ENCODE measurements at places on chromosomes 16 and 17.

GRCh38 chr17:8628609-8629169, 1.8 kb downstream of the MYH10 start:
- no peak for DNase-seq

DNA sequence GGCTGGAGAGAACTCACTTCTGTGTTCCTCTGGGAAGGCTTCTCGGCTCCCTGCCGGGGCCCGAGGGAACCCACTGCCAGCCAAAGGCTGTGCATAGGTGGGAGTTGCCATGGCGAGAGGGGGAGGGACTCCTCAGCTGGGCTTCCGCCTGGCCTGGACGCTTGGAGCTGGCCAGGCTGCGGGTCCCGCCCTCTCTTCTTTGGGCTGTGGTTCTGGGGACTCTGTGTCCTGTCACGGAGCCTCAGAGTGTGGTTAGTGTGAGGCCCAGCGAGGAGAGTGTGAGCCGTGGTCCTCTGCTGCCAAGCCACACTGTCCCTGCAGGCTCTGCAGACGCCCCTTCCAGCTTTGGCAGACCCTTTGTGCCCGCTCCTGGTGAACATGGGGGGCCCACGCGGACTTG, 123.1 kb downstream of the OR1D5 start:
- no peak for DNase-seq

GRCh38 chr17:48634493-48635208, 8.5 kb upstream of the HOXB9 start:
- no peak for DNase-seq

DNA sequence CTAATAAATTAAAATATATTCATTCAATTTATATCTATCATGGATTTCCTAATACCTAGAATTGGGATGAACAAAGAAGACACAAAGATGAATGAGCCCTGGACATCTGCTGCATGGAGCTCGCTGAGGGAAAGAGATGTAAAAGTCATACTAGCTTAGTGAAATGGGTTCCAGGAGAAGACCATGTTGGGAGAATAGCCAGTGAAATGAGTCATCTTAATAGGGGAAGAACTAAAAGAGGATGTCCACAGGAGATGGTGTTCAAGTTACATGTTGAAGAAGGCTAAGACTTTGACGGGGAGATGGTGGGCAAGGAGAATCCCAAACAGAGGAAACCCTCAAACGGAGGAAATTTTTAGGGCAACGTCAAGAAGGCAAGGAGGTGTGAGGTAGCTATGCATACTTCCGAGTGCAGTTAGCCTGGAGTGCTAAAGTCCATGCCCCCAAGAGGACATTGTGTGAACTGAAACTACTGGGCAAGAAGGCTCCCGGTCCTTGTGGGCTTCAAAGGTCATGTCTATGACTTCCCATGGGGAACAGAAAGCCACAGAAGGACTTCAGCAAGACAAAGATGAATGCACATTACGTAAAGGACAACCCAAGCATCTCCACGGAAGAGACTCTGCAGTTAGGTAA, 220.5 kb upstream of the CDH11 start:
- DNase-seq, result no peak

GRCh38 chr16:79008869-79009179, 591.7 kb downstream of the MAF start:
- peak; percentile 49 for DNase-seq

DNA sequence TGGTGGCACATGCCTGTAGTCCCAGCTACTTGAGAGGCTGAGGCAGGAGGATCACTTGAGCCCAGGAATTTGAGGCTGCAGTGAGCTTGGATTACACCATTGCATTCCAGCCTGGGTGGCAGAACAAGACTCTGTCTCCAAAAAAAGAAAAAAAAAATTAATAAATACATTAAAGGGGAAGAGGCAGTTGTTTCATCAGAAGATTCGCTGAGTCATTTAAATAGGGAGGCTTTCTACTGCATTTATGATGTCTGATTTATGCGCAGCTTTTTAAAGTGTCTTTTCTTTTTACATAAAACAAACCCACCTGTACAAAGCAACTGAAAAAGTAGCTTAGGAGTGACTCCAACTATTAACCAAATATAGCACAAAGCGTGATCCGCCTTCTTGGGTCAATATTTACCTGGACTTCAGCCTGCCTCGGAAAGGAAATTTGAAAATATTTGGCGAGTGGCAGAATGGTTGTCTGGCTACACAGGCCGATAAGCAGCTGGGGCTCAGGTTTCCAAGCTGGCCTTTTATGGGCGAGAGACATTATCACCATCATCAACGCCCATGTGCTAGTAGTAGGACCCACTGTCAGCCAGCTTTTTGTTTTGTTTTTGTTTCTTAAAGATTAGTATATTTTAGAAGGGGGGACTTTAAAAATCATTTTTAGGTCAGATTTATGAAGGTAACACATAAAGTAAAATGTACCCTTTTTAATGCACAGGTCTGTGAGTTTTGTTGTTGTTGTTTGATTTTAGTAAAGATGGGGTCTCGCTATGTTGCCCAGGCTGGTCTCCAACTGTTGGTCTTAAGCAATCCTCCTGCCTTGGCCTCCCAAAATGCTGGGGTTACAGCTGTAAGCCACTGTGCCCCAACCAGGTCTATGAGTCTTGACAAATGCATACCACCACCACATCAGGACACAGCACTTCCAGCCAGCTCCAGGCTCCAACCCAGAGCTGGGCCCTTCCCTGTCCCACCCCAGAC, 42.5 kb upstream of the RASD1 start:
- no peak for DNase-seq

DNA sequence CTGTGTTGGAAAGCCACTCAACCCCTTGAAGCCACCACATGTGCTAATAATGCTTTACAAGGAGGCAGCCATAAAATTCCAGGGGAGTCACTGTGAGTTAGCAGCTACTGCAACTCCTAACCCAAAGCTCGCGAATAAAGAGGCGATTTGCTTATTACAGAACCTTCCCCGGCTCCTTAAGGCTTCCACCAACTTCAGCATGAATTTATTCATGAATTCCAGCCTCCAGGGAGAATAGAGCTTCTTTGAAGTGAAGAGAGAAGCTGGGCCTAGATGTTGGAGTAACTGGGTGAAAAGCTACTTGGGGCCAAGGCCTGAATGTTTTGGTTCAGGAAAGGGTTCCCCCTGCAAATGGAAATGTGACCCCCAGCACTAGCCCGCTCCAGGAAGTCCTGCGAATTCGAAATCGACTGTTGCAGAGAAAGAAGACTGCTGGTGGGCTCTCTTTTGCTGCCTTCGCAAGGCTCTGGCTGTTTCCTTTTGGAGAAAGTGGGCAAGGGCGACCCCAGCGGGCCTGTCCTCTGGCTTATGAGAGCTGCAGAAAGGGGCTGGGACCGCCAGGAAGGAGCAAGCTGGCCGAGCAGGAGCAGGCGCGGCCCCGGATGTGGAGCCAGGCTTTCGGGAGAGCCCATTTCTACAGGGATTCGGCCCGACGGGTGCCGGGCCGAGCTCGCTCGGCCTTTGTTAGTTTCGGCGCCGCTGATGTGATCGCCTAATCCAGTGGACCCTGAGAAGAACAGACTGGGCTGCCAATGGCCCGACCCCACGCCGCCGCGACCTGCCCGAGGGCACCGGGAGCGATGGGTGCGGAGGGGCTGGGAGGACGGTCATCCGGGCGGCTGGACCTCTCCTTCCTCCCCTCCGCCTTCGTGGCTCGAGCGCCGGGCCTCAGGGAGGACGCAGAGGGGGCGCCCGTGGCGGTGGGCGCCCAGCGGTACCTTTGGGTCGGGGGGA, 7.6 kb downstream of the CBX8 start:
- DNase-seq, result no peak

DNA sequence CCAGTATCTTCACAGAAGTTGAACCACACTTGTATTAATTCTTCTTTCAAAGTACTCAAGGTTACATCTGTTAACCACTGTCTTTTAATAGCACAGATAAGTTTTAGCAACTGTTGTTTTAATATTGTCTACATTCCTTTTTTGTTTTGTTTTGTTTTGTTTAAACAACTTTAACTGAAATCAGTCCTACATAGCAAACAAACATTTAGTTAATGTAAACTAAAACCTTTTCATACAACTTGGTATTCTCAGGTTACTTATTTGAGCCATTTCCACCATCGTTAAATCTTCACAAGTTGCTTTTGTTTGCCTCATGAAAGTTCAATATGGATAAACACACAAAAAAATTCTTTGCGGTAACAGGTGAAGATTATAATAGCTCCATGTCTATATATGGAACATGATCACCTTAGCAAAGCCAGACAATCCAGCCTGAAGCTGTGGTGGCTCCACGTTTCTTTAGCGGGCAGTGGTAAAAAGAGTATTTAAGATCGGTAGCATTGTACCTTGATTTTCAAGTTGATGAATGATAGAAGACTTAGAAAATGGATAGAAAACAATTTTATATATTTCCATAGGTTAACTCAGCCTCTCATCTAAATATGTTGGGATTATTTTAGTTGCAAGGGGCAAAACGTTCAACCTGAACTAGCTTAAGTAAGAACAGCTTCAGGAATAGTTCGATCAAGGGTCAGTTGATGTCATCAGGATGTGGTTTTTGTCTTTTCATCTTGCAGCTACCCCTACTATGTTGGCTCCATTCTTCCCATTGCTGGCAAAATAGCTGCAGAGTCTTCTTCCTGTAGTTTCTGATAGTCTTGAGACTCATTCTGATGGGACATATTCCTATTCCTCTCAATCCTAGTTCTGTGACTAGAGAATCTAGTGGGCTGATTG, 182.8 kb downstream of the FTO start:
- DNase-seq, result peak; percentile 25

Data from NCI-H2107 (cell line).